ENCODE measurements at places on chromosomes 3 and 15. TPM values are rescaled to one million over a fixed set of nuclear protein-coding genes. Genes with fewer than 3 reads are reported as not detected.

DNA sequence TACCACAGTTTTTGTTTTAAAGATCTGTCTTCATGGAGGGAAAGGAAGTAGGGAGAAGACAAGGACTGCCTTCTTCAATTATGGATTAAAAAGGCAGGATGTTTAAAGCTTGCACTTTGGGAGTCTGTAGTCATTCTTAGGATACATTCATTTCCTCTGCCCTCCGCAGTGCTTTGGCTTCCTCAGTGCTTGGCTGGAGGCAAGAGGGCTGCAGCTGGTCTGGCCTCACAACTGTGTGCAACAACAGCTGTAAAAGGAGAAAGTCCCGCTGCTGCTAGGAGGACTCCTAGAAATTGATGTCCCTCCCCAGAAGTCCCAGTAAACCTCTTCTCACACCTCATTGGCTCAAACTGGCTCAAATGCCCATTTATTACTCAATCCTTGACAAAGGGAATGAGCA, 54.4 kb upstream of the PPP2R3A start:
- DNase-seq = peak; percentile 21

DNA sequence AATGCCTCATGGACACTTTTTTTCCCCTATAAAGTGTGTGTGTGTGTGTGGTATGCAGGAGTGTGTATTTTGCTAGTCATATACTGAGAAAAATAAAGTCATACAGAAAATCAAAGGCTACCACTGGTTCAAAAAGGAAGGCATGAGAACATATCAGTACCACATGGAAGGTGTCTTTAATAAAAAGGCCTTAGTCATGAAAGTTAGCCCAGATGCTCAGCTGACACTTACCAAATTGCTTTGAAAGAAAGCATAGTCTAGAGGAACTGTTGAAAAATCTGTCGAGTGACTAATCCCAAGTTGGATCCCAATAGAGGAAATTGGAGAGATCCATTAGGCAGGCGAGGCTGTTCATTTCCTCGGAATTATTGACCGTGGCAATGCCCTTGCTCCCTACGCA, 432.9 kb upstream of the CFAP20DC start:
- DNase-seq = peak; percentile 42

- DNase-seq = no peak
Observed at GRCh38 chr3:105067361-105067760, 299.3 kb upstream of the ALCAM start.

Gene DUOXA2
- total RNA-seq = not detected

- DNase-seq = peak; percentile 68
Observed at GRCh38 chr3:97863031-97863430, 41.2 kb downstream of the CRYBG3 start.

DNA sequence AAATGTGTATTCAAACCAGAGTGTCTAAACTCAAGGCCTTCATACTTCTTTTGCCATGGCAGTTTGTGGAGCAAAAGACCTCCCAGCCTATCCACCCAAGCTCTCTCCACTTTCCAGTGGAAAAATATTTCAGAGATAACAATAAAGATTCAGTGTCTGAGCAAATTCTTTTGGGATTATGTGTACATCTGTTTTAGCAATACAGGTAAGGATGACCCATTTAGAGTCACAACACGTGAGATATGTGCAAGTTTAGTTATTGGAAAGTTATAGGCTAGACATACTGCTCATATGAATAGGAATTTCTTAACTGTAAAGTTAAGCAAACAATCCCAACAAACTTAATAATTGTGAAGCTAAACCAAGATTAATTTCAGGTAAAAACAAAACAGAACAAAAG, 174.5 kb upstream of the LRIG1 start:
- DNase-seq = peak; percentile 72

GRCh38 chr3:42031808-42032480, 59.2 kb upstream of the TRAK1 start:
- no peak for DNase-seq

GRCh38 chr3:169264711-169265110, 398.8 kb downstream of the MECOM start:
- peak; percentile 64 for DNase-seq

- DNase-seq = no peak
Observed at GRCh38 chr15:85414495-85414894, 34.1 kb downstream of the AKAP13 start.

GRCh38 chr3:70618151-70618550, 305.7 kb upstream of the MDFIC2 start:
- DNase-seq = no peak

Gene TUSC7
- not detected for total RNA-seq

- no peak for DNase-seq
Observed at GRCh38 chr15:32067115-32067514, 36.8 kb downstream of the CHRNA7 start.

Data from fibroblast of lung (primary cell).